K562 (cell line): ENCODE measurements at places on chromosomes 7 and 10.

DNA sequence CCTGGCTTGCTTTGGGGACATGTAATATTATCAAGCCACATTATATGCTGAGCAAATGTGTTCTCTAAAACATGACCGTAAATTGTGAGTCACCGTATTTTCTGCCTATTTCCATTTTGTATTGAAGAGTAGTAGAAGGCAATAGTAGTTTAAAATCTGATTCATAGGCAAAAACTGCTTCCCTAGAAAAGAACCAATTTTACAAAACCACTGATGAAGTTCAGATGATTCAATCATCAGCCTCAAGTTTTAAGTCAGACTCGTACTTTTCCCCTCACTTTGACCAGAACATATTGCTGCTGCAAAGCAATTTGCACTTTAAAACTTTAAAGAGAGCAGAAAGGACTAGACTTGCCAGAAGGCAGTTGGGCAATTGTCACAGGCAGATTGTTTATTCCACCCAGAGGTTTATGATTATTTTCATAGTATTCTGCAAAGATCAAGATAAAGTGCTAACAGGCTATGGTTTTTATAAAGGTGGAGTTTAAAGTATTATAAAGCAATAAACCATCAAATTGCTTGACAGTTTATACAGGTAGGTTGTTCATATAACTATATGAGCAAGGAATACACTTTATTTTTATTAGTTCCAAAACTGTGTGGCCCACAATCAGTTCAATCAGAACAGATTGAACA, 168.2 kb downstream of the ETV1 start:
- no peak for DNase-seq

- DNase-seq = no peak
Observed at GRCh38 chr10:5442990-5443370, 30.6 kb downstream of the NET1 start.

- no peak for DNase-seq
Observed at GRCh38 chr10:6721480-6721879, 141.4 kb upstream of the PRKCQ start.

DNA sequence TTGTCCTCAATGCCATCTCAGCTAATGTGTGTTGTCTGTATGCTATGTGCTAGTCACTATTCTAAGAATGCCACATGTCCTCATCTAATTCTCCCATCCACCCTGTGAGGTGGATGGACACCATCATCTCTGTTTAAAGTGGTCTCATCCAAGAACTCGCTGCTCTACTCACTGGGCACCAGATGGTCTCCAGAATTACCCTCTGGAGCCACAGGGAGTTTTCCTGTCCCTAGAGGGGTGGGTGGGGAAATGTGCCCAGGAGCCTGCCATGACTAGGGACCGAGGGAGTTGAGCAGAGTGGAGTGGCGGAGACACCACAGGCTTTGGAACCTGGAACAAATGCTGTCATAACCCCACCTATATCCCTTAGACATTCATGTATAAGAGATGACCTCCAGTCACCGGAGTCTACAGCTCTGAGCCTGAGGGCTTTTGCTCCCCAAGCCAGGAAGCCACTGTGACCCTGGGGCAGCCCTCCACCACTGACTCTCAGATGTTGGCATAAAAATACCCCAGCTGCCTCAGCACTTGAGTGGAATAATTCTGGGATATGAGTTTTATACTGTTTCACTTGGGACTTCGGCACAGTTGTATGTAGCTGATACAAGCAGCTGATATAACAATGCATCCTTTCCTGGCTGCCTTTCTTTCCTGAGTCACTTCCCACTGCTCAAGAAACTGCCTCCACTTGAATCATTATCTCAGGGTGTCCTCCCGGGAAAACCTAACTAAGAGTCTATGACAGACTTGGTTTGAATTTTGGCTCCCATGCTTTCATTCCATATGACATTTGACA, 61.5 kb upstream of the RAPGEF5 start:
- DNase-seq = no peak

DNA sequence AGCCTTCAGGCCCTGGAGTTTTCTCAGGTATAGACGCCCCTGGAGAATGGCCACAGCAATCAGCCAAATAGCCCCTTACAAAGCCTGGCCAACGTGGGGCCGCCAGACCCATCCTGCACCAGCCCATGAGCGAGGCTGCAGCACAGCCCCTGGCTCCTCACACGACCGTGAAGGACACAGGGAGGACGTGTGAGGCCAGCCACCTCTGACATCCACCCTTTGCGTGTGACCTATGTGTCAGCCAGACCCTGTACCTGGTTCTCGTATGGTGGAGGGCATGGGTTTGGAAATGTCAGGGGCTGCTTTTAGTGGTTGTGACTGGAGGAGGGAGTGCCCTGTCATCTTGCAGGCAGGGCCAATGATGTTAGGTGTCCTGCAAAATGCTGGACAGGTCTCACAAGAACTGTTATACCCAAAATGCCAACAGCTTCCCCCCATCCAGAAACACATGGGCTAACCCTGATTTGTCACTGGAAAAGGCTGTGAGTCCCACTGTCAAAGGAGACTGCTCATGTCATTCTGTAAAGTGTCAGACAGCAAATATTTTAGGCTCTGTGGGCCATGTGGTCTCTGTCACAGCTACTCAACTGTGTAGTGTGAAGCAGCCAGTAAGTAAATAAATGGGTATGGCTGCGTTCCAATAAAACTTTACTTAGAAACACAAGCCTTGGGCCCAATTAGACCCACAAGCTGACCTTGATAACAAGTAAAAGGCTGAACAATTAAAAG, 30.0 kb downstream of the NOD1 start:
- DNase-seq = no peak

DNA sequence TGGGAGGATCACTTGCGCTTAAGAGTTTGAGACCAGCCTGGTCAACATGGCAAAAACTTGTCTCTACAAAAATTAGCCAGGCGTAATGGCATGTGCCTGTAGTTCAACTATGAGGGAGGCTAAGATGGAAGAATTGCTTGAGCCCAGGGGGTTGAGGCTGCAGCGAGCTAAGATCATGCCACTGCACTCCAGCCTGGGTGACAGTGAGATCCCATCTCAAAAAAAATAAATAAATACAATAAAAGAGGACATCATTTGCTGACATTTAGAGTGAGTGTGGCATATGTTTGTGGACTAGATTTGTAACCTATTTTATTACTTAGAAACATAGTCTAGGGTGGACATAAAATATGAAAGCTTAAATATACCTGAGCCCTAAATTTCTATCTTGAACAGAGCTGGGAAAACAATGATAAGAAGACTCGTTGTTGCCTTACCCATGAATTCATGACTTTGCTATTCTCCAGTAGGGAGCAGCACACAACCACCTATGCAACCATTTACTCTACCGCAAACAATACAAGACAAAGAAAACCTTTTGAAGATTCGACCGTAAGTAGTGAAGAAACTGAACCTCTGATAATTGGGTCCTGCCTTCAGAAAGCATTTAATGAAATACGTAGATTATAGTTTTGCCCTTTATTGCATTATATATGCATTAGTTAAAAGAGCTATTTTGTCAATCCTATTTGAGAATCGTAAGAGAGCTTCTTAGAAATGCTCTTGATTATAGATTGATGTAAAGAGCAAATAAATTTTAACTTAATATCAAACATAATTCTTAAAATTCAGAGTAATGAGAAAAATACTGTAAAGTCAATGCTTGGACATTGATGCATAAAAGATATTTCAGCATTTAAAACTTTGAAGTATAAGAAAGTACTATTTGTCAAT, 83.5 kb downstream of the GNAT3 start:
- peak; percentile 3 for DNase-seq

GRCh38 chr10:124364674-124365073, 54.0 kb downstream of the OAT start:
- no peak for DNase-seq

DNA sequence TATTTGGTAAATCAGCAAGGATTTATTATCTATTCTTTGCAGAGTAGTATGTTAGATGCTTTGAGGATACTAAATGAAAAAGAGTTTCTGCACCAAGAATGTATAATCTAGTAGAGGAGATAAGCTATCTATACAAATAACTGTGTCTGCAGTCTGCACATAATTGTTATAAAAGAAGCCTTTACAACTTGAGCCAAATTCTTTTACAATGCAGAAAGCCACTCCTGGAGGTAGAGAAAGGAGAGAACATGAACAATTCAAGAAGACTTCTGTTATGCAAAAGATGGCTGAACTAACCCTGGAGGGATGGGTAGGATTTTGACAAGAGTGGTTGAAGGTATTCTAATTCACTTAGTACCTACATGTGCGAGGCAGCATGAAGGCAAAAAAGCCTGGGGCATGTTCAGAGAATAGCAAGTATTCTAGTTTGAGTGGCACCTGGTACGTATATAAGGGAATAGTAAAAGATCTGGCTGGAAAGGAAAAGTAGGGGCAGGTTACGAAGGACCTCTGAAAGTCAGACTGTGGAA, 251.1 kb upstream of the KAT6B start:
- DNase-seq = no peak

DNA sequence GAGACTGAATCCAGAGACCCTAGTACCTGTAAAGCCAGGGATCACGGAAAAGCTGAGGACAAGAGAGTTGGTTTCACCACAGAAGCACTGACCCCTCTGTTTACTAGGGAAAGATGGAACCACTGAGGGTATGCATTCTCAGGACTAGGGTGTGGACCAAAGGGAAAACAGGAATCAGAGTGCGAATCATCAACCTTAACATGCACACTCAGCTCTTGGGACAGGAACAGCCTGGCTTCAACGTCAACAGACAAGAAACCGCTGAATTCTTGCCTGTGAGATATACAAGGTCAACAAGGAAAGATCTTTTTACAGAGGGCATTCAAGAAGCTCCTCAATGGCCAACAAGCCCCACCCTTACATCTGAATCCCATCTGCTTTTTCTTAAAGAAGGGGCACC, 14.9 kb downstream of the TNRC18 start:
- DNase-seq = no peak

DNA sequence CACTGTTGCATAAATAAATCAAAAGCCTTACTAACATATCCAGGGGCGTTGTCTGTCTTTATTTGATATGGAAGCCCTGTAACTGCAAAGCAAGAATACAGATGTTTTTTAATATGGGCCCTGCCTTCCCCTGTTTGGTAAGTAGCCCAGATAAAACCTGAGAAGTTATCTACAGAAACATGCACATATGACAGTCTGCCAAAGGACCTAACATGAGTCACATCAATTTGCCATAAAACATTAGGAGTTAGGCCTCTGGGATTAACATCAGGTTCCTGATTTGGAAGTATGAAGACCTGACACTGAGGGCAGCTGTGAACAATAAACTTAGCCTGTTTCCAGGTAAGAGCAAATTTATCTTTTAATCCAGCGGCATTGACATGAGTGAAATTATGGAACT, 1588.8 kb downstream of the REEP3 start:
- DNase-seq = no peak

GRCh38 chr7:133827707-133828623, 299.2 kb upstream of the LRGUK start:
- DNase-seq = no peak

- no peak for DNase-seq
Observed at GRCh38 chr10:43225787-43226153, 41.1 kb downstream of the RASGEF1A start.

DNA sequence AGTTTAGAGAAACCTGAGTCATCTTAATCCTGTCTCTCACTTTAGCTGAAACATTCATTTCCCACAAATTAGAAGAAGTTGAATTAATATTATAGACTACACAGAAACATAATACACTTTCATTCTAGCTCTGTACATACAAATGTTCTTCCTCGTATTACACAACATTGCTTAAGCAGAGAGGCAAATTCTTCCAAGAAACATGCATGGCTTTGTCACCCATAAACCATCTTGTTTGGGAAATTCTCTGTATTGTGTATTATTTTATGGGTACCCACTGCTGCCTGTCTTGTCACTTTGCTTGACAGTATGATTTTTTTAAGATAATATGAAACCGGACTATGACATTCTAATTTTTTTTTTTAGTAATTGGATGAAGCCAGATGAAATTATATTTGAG, 104.0 kb downstream of the SRI start:
- no peak for DNase-seq

DNA sequence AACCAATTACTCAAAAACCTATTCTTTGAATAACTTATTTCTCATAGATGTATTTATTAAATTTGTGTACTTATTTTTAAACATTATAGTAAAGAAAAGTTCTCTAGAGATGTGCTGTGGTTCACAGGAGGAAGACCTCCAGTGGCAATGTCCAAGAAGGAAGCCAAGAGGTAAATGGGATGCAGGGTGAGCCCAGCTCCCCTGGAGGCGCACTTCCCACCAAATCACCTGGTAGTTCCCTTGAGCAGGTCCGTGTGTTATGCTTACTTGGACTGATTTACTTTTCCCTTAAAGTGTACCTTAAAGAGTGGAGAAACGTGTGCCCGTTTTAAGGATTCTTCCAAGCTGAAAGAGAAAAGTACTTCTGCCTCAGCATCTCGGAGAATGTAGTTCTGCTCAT, 55.3 kb downstream of the PAXIP1 start:
- no peak for DNase-seq

- DNase-seq = peak; percentile 96
Observed at GRCh38 chr10:70715853-70716795, 43.8 kb downstream of the ADAMTS14 start.

DNA sequence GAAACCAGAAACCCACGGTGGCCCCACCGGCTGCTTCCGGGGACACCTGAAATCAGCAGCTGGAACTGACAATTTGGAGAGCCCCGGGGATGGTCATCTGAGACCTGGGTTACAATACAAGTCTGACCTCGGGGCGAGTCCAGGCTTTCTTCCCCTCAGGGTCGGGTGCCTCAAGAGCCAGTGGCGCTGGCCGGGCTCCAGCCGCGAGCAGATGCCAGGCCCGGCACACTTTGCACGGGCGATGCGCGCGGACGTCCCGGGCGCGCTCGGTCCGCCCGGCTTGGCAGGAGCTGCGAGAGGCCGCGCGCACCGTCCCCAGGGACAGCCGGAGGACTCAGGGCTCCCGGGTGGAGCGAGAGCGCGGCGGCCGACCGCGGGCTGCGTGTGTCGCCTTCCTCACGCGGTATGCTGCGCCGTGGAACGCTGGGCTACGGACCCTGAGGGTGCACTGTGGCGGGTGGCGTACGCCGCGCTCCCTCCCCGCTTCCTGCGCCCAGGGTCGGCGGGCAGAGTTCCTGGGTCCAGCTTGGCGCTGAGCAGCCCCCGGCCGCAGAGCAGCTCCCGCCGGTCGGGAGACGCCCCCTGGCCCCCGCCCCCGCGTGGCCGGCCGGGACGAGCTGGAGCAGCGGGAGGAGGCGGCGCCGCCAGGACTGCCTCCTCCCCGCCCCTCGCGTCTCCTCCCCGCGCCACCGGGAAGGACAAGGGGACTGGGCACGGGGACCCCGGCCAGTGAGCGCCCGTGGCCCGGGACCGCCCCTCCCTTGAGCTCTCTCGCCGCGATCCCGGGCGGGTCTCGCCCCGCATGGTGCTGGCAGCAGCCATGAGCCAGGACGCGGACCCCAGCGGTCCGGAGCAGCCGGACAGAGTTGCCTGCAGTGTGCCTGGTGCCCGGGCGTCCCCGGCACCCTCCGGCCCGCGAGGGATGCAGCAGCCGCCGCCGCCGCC, at the start of gene RBM20:
Gene RBM20 (plus strand): TSS at position 684 of the 945 bp plus-strand sequence. CDS start 119 bp downstream, at position 803.
- DNase-seq = peak; percentile 76
